Fibroblast of mammary gland (primary cell): ENCODE measurements at places on chromosomes 7 and 10.

DNA sequence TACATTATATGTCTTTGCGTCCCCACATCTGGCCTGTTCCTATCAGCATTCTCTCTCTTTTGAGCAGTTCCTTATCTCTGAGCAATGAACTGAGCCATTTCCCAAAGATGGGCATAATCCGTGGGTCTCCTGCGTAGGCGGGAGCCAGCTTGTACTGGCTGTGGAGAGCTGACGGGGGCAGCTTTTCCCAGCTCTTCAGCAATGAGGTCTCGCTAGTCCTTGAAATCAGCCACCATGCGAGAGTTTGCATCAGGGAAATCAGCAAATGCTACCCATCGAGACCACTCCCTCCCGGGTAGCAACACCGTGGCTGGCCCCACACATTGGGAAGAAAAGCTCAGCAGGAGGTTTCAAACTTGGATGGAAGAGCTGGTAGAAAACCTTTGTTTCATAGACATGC lies 51.9 kb upstream of the FAM180A start:
- no peak for DNase-seq

DNA sequence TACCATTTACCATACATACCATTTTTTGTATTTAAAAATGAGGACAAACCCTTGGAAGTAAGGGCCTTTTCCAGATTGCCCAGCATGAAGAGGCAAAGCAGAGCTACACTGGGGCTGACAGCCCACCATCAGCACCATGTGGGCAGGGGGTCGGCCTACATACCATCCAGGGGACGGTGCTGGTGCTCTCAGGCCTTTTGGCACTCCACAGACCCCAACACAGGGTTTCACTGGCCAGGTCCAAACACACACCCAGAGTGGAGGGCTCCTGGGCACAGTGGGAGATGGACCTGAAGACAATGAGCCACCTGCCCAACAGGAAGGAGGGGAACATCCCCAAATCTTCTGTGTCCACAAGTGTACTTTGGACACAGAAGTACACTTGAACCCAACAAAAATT lies 69.2 kb upstream of the CAMK2B start:
- DNase-seq, result no peak

DNA sequence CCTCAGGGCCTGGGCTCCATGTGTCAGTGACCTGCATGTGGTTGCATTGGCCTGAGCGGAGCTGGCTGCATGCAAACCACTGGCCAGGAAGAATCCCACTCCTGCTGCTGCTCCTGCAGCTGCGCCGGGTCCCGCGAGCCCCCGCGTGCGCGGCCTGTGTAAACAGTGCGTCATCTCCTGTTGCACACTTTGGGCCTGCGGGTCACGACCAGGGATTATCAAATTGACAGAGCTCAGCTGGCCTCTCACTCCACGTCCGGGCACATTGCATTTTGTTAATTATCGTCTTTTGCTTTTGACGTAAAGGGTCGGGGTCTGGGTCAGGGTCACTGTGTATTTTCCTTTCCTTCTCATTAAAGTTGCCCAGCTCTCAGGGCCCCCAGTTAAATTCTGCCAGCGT lies 132.6 kb downstream of the RGS10 start:
- no peak for DNase-seq

DNA sequence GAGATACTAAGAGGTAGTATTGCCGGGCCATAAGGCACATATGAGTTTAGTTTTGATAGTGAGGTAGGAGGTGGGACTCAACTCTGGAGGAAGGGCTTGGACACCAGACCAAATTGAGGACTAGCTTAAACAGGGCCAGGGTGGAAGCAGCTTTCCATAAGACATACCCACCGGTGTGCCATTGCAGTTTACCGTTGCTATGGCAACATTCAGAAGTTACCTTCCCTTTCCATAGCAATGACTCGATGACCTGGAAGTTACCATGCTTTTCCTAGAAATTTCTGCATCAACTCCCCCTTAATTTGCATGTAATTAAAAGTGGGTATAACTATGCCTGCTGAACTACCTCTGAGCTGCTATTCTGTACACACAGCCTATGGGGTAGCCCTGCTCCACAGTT lies 10.9 kb upstream of the SNX10 start:
- no peak for DNase-seq

- no peak for DNase-seq
Observed at GRCh38 chr10:33147013-33147310, 187.5 kb downstream of the NRP1 start.

GRCh38 chr7:42572056-42572455 lies 335.0 kb upstream of the GLI3 start:
- DNase-seq, result no peak
